ENCODE measurements at places on chromosomes 1 and 21.

DNA sequence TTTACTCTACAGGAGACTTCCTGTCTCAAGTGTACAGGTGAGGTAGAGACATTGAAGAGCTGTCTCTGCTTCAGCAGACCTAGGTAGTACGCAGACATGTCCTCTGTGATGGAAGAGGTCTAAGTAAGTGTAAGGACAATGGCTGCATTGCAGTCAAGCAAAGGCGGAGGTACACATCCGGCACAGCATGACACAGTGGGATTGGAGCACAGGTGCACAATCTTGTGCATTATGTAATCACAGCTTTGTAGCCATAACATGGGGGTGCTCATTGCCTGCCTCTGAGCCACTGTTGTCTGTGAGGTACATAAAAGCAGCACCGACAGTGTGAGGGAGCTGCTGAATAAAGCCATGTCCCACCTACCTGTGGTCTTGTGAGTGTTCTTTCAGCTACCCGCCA is 66.4 kb upstream of the CCDC190 start:
- DNase-seq, result no peak

DNA sequence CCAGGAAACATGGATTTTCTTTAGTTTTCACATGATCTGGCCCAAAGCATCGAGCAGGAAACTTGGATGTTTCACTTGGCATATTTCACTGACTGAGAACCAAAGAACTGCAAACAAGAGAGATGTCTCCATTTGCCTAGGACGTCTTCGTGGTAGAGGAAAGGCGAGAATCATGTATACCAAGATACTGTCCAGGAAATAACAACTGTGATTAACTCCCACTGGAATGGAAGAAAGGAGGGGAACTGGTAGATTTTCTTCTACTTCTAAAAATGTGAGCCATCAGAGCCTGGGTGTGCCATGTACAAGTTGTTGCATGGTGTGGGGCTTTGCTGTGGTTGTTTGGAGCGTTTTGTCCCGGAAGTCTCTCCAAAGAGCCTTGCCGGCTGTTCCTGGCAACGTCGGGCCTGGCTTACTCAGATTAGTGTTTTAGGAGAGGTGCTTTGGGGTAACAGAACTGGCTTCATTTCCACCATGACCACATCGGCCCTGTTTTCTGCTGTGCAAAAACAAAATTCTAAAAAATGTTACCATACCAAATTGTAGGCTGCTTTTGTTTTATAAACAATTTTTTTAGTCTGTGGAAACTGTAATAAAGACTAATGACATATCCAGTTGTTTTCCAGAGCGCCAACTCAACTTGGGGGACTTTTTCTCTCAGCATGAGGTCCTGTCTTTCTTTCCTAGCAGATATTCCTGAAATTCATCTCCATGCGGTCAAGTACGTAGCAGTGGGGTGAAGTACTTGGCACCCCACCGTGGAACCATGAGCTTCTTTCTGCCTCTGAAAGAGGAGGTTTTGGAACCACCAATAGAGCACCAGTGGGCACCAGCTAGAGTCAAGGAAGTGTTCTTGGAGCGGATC is 118.3 kb downstream of the TM2D1 start:
- no peak for DNase-seq

DNA sequence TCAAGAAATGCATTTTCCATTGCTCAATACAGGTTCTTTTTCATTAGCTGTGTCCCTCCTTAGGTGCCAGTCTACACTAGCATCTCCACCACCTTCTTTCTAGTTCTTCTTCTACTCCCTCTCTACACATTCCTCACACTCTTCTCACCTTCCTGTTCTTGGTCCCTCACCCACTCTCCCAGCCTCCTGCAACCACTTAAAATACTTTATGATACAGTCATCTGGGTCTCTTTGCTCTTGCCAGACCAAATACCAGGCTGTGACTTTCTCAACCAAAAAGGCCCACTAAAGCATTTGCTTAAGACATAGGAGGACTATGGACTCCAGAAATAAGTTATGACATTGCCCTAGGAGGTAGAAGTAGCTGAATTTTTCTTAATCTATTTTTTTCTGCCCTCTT is 35.1 kb downstream of the PIGM start:
- DNase-seq, result no peak

DNA sequence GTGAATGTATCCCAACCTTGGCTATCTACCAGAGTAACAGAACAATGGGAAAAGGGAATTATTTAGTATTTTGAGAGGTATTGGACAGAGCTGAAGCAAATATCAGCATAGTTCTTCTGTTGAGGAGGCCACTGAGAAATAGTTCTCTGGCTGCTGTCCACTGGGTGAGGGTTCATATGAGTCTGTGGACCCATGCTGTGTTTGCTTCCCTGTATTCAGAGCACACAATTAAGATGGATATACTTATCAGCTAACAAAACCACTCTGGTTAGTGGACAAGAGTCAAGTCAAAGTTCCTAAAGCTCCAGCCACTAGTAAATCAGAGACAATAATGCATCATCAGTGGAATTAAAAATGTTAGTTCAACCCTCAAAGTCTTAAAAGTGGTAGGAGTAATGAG is 66.1 kb downstream of the RGS18 start:
- DNase-seq, result no peak

DNA sequence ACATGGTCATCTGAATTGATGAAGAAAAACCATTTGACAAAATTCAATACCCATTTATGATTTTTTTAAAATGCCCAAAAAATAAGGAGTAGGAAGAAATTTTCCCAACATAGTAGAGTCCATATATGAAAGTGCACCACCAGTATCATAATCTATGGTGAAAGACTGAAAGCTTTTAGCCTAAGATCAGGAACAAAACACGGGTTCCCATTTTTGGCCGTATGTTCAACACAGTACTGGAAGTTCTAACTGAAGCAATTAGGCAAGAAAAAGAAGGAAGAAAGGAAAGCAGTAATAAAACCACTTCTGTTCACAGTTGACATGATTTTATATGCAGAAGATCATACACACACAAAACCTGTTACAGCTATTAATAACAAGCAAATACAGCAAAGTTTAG is 227.8 kb upstream of the RAB4A start:
- no peak for DNase-seq

GRCh38 chr1:14875524-14876509 is 277.3 kb downstream of the KAZN start:
- DNase-seq, result no peak

DNA sequence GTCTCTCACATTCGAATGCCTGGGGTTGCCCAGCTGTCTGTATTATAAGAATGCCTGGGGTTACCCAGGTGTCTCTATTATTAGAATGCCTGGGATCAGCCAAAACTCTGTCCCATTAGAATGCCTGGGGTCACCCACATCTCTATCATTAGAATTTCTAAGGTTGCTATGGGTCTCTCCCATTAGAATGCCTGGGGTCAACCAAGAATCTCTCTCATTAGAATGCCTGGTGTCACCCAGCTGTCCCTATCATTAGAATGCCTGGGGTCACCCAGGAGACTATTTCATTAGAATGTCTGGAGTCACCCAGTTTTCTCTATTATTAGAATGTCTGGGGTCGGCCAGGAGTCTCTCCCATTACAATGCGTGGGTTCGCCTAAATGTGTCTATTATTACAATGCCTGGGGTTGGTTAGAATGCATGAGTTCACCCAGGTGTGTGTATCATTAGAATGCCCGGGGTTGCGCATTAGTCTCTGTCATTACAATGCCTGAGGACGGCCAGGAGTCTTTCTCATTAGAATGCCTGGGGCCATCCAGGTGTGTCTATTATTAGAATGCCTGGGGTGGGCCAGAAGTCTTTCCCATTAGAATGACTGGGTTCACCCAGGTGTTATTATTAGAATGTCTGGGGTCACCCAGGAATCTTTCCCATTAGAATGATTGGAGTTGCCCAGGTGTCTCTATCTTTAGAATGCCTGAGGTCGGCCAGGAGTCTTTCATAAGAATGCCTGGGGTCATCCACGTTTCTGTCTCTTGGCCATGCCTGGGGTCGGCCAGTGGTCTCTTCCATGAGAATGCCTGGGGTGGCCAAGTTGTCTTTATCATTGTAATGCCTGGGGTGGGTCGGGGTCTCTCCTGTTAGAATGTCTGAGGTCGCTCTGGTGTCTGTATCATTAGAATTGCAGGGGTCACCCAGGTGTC is 59.6 kb downstream of the RNF187 start:
- no peak for DNase-seq

DNA sequence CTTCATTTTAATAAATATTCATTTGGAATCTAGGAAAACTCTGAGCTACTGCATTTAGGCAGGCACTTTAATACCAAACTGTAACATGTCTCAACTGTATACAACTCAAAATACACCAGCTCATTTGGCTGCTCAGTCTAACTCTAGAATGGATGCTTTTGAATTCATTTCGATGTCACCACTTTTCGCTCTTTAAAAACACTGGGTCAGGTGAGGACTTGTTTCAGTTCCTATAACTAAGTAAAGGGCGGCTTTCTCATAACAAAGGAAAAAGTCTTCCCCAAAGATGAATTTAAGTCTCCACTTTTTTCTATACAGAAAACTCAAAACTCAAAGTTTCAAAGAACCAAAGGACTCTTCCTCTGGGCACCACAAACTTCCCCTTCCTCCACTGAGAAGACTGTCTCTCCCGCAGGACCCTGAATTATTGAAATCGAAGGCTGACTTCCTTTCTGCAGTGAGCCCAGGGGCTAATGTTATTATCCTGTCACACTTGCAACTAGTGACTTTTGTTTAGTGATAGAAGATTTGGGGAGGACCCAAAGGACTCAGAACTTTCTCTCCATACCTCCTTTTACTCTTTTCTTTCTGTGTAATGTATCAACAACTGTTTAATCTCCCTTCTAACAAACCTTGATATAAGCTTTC is 9.7 kb upstream of the DHX9 start:
- no peak for DNase-seq

GRCh38 chr1:227314014-227314848 is 4.1 kb downstream of the CDC42BPA start:
- DNase-seq, result no peak

GRCh38 chr21:28654406-28654805 is 338.3 kb downstream of the LTN1 start:
- no peak for DNase-seq

DNA sequence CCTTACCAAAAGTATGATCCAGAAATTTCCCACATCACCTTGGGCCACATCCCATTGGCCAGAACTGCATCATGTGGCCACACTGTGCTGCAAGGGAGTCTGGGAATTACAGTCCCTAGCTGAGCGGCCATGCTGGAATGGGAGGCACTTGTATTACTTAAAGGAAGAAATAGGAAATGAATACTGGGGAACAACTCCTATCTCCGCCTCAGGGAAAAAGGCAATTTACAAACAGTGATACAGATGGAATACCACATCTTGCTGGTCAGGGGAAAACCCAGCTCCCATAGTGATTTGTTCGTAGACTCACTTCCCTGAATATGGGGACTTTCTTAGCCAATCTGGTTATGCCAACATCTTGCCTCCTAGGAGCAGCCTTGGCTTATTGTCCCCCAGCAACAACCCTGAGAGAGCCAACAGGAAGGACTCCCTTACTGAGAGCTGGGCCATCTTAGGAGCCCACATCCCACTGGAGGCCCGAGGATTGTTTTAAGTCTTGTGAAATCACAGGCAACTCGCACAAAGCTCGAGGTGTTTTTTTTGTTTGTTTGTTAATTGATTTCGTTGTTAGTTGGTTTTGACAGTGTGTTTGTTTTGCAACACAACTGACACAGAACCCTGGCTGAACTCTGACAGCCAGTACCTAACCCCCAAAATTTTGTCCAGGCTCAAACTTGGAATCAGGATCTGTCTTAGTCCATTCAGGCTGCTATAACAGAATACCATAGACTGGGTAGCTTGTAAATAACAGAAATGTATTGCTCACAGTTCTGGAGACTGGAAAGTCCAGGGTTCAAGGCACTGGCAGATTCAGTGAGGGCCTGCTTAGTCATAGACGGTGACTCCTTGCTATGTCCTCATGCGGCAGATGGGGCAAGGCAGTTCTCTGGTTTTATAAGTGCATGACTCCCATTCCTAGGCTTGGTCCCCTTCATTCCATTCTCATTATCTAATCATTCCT is 14.9 kb downstream of the CDA start:
- DNase-seq, result no peak

DNA sequence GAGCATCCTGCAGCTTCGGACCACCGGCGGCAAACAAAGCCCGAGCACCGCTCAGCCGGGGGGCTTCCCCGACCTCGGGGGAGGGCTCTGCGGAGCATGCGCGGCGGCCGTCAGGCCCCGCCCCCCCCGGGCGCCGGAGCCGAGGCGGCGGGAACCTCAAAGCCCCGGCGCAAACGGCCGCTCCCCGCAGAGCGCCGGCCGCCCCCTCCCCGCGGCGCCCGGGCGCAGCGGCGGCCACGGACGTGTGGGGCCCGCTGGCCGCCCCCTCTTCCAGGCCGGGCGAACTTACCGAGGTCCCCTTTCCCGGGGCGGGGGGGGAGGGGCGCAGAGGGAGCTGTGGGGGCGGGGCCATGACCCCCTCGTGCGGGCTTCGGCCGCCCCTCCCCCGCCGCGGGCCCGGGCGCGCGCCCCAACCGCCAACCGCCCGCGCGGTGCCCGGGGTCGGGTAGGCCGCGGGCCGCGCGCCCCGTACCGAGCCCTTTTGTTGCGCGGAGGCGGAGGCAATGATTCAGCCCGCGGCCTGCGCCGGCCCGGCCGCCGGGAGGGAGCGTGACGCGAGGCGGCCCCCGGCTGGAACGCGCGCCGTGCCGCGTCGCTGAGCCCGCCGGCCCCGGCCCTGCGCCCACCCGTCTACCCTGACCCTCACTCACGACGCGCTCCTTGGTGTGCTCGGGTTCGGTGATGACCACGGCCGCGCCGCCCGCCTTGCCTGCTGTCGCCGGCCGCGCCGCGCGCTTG is 1.7 kb downstream of the RCC2 start:
- peak; percentile 84 for DNase-seq

All from HEK293T (cell line).